ENCODE measurements at places on chromosomes 16 and 17. TPM values are rescaled to one million over a fixed set of nuclear protein-coding genes. Genes with fewer than 3 reads are reported as not detected.

Gene USP6
- not detected for total RNA-seq

Gene ATP2A3
- 60.7 TPM for total RNA-seq

Gene CD300A
- total RNA-seq: 13.0 TPM

Gene GPR139
- total RNA-seq: not detected

Gene ELMO3
- total RNA-seq: 57.0 TPM

- DNase-seq: no peak
Observed at GRCh38 chr17:57890857-57891232, 41.0 kb upstream of the MRPS23 start.

DNA sequence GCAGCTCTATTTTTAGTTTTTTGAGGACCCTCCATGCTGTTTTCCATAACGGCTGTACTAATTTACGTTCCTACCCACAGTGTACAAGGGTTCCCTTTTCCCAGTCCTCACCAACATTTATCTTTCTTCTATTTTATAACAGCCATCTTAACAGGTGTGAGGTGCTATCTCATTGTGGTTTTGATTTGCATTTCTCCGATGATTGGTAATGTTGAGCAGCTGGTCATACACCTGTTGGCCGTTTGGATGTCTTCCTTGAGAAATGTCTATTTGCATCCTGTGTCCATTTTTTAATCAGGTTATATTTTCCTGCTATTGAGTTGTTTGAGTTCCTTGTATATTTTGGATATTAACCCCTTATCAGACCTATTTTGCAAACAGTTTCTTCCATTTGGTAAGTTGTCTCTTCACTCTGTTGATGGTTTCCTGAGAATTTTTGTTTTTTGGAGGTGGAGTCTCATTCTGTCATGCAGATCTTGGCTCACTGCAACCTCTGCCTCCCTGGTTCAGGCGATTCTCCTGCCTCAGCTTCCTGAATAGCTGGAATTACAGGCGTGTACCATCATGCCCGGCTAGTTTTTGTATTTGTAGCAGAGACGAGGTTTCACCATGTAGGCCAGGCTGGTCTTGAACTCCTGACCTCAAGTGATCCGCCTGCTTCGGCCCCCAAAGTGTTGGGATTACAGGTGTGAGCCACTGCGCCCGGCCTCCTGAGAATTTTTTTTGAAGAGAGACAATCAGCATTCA, 279.6 kb downstream of the SNX29 start:
- no peak for DNase-seq

GRCh38 chr16:86701286-86701975, 123.1 kb downstream of the FOXL1 start:
- no peak for DNase-seq

GRCh38 chr17:47741109-47741792, 8.2 kb downstream of the TBX21 start:
- DNase-seq: peak; percentile 65

DNA sequence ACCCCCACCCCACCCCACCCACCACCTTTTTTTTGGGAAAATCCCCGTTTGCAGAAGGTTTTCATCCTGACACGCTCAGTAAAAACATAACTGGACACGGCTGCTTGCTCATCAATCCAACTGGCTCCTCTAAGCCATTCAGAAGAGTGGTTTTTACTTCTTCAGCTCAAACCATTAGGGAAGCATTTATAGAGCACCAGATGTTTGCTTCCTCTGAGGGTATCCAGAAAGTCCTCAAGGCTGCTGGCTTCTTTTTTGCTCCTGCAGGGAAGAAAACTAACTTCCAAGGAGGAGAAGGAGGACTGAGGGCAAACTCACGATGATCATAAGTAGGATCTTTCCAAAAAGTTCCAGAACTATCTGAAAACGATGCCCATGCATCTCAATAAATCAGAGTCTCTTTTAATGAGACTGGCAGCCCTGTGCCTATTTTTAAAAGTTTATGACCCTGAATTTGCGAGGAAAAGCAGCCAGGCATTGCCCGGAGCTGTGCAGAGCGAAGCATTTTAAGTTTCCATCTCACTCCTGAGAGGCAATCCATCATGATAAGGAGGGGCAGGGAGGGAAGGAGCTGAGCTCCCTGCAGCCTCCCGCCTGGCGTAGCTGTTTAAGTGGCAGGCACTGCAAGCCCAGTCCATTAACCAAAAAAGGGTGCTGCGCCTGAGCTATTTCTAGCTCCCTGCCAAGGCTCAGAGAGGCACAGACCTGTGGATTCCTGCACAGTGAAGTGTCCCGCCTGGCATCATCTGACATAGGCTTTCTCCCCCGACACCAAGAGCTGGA, 146.3 kb upstream of the FOXF1 start:
- no peak for DNase-seq

GRCh38 chr17:82985428-82985805, 94.0 kb upstream of the METRNL start:
- DNase-seq: no peak

DNA sequence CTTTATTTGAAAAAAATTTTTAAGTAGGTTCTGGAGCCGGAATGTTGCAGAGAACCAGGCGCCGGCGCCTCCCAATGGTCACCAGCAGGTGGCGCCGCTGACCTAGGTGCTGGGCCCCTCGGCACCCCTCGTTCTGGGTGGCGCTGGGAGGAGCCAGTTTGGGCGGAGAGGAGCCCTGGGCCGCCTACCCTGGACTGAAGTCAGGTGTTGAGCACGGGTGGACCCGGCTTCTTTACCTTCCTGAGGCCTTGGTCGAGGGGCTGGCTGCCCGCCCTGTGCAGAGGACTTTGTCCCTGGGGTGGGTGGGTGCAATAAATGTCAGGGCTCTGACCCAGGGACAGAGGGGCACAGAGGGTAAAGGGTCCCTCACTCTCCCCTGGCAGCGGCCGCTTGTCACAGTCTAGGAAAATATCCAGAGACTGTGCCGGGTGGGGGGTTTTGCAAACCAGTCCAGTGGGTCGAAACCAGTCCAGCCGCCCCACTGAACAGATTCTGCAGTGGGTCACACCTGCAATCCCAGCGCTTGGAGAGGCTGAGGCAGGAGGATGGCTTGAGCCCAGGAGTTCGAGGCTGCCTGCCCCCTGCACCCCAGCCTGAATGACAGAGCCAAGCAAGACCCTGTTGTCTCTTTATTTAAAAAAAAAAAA, 30.1 kb upstream of the TNFRSF13B start:
- DNase-seq: peak; percentile 96

- no peak for DNase-seq
Observed at GRCh38 chr16:81424771-81425170, 19.8 kb upstream of the CMIP start.

DNA sequence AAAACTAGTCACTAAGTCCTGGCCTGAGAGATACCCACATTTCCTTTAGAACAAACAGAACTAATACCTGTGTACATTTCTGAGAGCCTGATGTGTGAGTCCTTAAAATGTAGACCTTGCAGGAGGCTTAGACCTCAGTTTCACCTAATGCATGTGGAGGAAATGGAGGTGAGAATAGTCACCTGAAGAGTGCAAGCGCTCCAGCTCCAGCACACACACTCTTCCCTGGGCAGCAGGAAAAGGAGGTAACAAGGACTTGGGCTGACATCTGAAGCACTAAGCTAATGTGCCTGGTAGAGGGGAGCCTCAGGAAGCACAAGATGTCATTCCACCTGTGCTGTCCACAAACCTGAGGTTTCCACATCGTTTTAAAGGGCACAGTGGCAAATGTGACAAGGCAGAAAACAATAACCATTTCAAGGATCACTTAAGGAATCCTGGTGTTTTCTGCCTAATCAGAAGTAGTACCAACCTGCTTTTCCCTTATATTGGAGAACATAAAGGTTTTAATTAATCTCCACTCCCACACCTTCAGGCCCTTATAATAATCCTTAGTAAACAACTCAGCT, 17.2 kb upstream of the RSL1D1 start:
- no peak for DNase-seq

DNA sequence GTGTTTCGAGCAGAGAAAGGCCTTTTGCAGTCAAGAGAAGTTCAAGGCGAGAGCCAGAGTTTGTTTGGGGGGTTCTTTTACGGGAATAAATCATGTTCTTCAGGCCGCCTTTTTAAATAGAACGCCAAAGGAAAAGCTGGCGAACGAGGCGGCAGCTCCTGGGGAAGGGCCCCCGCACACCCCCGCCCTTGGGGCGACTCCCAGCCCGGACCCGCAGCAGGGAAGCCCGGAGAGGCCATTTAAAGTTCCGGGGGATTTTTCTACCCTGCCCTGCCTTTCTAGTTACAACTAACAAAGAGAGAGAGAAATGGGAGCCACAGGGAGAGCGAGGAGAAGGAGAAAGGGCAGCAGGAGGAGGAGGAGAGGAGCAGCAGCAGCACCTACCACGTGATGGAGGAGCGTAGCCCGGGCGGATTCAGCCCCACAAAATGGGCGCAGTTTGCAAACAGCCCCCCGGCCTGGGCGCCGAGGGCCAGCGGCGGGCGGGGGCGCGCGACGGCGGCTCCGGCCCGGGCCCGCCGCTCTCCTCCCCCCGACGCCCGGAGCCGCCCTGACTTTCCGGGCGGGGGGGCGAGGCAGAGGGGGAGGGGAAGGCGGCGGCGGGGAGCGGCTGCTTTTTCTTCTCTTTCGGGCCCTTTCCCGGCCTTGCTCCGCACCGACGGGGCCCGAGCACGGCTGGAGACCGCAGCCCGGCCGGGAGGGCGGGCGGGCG, 634 bp downstream of the KANSL1 start:
- DNase-seq: peak; percentile 92

- peak; percentile 68 for DNase-seq
Observed at GRCh38 chr17:246851-247421, 65.5 kb upstream of the DOC2B start.

DNA sequence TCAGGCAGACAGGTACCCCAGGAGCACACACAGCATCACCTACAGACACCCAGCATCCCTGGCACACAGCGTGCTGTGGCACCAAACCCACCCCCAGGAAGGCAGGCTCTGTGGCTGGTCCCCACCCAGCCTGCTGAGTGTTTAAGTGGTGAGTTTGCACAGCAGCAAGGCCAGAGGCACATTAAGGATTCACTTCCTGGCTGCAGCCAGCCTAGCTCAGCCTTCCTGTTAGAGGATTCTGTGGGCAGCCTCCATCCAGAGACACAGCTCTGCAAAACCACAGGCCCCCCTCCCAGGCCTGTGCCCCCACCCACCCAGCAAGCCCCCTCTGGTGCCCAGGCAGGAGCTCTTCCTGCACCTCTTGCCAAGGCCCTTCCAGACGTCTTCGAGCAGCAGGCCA, 36.1 kb upstream of the PHB1 start:
- DNase-seq: no peak

DNA sequence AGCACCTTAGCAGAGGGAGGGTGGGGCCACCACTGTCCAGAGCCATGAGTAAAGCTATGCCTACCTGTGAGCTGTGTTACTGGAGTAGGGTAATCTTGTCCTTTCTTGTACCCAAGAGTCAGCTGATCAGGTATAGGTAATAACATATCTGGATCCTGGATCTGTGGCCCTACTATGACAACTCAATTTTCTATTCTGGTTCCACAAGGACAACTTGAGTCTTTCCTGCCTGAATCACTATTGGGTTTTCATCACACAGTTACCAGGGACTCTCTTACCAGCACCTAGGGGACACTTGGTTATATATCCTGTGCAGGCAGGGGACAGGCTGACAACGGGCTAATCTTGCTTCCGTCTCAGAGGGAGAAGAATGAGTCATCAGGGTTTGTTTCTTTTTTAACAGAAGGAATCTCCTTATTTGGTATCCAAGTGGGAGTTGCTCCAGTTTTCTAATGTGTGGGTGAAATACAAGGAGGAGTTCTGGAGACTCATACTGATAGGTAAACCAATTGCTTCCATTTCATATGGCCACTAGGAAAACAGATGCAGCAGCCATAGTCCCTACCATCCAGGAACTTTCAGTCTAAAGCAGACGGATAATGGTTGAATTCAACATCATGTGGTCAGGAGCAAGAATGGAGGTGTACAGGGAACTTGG, 6.8 kb downstream of the ZNF267 start:
- DNase-seq: no peak

DNA sequence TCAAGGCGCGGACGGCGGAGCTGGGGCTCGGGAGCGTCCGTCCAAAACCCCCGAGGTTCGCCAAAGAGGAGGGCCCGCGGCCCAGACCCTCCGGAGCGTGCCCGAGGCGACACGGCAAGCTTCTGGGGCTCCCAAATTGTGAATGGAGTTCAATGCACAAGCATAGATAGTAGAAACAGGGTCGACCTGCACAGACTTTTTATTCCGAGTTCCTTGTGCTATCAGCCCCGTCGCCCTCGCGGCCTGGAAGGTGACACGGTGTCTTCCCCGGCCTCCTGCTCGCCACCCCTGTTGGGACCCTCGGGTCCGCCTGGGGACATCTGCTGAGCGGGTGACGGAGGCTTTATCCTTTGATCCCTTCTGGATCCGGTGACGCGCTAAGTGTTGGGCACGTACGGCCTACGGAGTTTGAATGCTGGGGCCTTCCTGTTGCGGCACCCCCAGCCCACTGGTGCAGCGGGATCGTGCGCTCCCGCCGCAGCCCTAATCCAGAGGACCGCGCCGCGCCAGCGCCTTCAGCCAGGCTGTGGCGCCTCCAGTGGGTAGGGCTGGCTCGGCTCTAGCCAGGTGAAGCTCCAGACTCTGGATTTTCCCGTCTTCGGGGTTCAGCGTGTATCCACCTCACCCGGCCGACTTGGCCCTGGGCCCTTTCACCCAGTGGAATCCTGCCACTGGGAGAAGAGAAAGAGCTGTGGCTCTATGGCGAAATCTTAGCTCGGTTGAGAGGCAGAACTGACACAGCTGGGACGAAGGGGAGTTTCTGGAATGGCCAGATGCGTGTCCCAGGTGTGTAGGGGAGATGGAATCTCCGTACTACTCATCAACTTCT, 17.0 kb upstream of the NTN1 start:
- peak; percentile 70 for DNase-seq

GRCh38 chr16:75506574-75506973, 11.3 kb upstream of the CHST6 start:
- no peak for DNase-seq

DNA sequence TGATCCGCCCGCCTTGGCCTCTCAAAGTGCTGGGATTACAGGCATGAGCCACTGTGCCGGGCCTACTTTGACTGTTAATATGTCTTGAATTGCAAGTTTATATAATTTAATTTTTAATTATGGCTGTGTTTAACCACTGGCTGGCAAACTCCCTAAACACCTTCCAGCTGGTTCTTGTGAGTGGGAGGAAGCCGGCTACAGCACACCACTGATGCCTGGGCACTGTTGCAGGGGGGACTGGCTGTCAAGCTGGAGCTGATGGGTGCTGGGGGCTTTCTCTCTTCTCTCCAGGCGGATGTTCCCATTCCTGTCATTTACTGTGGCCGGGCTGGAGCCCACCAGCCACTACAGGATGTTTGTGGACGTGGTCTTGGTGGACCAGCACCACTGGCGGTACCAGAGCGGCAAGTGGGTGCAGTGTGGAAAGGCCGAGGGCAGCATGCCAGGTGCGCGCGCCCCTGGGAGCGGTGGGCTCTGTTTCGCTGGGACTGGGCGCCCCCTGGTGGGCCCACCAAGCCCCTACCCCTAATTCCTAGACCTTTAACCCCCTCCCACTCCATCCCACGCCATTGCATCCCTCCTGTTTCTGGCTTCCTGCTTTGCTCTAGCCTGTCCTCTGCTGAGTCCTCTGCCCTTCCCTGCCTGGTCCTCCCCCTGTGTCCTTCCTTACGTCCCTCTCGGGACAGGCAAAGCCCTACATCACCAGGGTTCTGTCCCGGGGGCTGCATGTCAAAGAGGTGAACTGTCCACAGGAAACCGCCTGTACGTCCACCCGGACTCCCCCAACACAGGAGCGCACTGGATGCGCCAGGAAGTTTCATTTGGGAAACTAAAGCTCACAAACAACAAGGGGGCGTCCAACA, 9.5 kb downstream of the TBX21 start:
- no peak for DNase-seq

GRCh38 chr16:59899940-59900339, 1165.8 kb upstream of the GOT2 start:
- no peak for DNase-seq

- no peak for DNase-seq
Observed at GRCh38 chr16:77946823-77947222, 75.5 kb upstream of the CLEC3A start.

- DNase-seq: no peak
Observed at GRCh38 chr17:21263376-21263775, 10.2 kb upstream of the NATD1 start.
